ENCODE measurements at places on chromosomes 13 and 19. TPM values are rescaled to one million over a fixed set of nuclear protein-coding genes. Genes with fewer than 3 reads are reported as not detected.

ACP7 gene
- total RNA-seq, result not detected

FGF14 gene
- total RNA-seq, result 0.03 TPM

CEACAM20 gene
- not detected for total RNA-seq

PLPPR3 gene
- total RNA-seq, result not detected

ZNF208 gene
- 2.6 TPM for total RNA-seq
